ENCODE measurements at places on chromosomes 7 and 10.

GRCh38 chr10:34995925-34996324 is 94.2 kb downstream of the CUL2 start:
- no peak for DNase-seq

GRCh38 chr7:152594801-152595200 is 81.1 kb downstream of the XRCC2 start:
- no peak for DNase-seq

- no peak for DNase-seq
These were observed 29.2 kb downstream of the COA1 start for GRCh38 chr7:43700059-43700501.

DNA sequence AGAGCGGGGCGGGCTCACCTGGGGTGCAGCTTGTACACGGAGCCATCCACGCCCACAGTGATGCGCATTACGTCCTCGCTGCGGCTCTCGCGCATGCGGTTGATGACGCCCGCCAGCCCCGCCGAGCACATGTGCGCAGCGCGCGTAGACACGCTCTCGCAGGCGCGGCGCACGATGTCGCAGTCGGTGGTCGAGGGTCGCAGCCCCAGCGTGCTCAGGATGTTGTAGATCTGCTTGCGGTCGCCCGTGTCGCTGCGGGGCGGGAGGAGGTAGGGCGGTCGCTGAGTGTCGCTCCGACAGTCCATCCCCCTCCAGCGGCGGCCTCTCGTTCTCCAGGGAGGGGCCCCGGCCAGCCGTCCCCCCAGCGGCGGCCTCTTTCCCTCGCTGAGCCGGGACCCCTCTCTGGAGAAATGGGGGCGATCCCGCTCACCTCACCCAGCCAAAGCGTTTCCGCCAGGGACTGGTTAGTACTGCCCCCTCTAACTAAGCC is 4.4 kb upstream of the MYL7 start:
- peak; percentile 22 for DNase-seq

- no peak for DNase-seq
These were observed 52.3 kb upstream of the COL13A1 start for GRCh38 chr10:69749178-69750010.

GRCh38 chr10:70190581-70190980 is 20.3 kb upstream of the SAR1A start:
- no peak for DNase-seq

DNA sequence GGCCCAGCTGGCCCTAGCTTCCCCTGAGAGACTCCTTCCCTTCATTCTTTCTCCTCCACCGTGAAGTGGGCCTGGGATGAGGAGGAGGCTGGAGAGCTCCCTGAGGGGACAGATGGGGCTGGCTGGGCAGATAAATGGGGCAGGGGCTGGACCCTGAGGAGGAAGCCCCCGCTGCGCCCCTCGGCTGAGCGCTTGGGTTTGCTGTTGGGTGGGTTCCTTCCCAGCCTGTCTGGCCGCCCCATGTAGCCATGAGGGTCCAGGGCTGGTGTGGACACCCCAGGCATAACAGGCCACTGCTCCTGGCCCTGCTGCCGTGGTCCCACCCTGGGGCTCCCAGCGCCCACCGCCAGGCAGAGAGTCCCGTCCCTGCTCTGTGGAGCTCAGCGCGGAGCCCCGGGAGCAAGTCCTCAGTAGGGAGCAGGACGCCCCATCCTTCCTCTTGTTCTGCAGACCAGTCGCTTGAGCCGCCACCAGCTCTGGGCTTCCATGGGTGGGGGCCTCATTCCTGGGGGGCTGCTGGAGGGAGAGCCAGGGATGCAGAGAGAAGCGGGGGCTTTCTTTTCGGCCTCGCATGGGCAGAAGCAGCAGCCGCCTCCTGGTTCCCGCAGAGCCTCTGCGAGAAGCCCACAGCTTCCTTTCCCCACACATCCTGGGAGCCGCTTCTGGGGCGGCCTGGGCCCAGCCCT is 266.4 kb upstream of the TCERG1L start:
- DNase-seq, result no peak

DNA sequence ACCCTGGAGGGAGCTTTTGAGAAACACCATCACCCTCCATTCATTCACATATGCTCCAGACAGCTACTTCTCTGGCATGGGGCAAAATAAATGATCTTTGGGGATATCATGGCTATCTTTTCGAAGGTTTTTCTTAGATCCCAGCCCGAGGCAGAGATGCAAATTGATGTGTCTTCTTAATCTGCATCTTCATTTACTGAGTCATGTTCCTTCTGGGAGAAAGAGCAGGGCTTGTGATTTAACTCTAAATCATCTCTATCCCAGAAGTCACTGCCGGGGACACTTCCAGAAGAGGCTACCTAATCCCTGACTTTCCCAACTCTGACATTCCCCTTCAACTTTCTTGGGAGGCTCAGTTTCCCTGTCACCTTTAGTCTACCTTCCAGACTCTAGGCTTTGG is 90.1 kb downstream of the SORCS3 start:
- DNase-seq, result no peak

GRCh38 chr7:2728316-2729030 is 40.5 kb downstream of the AMZ1 start:
- DNase-seq, result no peak

DNA sequence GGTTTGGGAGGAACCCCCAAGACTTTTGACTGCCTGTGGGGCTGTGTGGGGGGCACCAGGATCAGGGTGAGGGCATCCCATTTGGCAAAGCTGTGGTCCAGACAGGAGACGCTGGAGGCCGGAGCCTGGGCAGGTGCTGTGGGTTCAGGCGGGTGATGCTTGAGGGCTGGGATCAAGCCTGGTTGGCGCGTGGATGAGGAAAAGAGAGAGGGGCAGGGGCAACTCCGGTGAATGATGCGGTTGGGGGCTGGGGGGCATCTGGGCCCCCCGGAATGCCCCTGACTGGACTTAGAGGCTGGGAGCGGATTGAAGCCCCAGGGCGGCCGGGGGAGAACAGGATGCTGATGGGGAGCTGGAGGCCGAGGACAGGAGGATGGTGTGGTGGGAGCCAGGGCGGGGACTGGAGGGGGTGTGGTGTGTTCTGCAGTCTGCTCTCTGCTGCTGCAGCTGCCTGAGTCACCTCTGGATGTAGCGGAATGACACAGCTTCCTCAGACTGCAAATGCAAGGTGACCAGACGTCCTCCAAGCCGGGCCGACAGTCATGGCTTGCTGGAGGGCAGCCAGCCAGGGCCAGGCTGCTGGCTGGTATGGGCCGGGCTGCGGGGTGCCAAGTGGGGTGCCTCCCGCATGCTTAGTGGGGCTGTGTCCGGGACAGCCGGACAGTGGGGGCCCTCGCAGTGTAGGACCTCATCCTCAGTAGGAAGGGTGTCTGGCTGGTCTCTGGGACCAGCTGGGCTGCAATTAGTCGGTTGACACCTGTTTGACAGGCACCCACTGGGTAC is 3.2 kb downstream of the MAFK start:
- DNase-seq, result no peak

DNA sequence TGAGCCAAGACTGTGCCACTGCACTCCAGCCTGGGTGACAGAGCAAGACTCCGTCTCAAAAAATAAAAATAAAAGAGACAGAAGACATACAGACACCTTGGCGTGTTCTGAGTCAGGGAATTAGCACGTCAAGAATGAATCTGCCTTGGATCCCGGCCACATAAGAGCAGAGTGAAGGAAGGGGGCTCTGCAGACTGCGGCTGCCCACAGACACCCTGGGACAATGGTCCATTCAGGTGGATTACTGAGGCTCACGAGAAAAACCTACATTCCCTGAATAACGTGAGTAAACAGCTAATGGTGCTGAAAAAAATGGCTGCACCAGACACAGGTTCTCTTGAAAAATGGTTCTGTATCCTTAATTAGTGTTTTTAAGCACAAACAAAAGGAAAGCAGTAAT is 100.1 kb upstream of the FGFR2 start:
- no peak for DNase-seq

DNA sequence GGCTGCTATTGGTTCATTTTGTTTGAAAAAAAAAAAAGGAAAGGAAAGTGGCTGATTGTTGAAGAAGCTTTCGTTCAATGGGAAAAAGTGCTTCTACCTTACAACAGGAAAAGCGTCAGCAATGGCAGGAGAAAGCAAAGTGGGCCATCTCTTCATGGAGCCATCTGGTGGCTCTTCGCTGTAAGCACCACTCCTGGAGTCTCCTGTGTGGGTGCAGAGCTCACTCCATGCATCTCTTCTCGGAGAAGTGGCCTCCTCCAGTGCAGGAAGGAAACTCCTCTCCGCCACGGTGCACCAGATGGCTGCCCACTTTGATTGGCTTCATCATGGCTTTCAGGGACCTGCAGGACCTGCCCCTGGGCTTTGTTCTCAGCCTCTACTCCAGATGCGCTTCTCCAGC is 250.9 kb downstream of the PTEN start:
- no peak for DNase-seq

- no peak for DNase-seq
These were observed 87.8 kb downstream of the LCOR start for GRCh38 chr10:96919785-96920430.

DNA sequence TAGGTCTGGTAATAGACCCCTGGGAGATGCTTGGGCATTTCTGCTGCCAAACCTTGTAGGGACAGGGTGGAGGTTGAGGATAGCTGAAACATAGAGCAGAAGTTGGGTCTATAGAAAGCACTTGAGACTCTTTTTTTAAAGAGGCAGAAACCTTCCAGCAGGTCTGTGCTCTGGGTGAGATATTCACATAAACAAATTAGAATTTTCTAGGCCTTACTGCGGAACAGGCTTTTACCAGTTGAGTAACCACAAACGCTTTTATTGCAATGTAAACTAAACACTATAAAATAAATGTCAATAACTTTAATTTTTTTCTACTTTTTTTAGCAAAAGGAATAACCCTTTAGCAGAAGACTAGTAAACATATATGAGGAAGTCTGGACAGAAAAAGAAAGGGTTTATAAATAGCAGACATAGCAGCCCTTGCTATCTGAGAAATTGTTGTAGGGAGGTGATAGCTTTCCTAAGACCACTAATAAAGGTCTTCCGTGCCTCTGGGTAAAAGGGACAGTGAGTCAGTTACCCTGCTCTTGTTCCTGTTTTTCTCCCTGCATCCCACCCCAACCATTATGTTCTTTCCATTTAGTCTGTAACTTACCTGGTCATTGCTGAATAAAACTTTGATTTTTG is 38.7 kb downstream of the CACNB2 start:
- DNase-seq, result no peak

- no peak for DNase-seq
These were observed 4.8 kb upstream of the KCNIP2 start for GRCh38 chr10:101848408-101848807.

DNA sequence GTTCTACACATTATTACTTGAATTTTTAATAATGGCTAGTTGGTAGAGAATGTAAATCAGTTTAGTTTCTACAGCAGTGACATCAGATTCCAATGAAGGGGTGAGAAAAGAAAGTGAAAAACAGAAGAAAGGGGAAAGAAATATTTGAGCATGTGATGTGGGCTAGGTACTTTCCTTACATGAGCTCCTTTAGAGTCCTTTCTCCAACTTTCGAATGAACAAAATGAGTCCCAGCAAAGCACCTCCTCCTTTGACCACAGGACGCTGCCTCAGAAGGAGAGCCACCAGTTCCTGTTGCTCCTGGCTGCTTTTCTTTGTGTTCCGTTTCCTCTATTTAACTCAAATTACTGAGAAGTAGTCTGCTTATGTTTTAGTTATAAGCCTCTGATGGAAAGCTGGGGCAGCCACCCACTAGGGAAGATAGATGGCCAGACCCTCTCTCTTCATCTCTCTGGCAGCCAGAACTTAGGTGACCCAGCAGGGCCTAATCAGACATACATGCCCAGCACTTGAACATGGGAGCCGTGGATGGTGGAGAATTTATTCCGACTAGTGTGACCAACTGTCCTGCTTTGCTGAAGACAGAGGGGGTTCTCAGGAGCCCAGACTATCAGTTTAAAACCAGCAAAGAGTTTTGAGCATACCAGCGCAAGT is 82.4 kb upstream of the NME8 start:
- DNase-seq, result no peak

GRCh38 chr7:48971173-48971572 is 46.8 kb downstream of the CDC14C start:
- DNase-seq, result no peak

GRCh38 chr10:97865488-97865887 is 15.8 kb downstream of the GOLGA7B start:
- no peak for DNase-seq

GRCh38 chr10:85623758-85624157 is 742.8 kb downstream of the GRID1 start:
- no peak for DNase-seq

- DNase-seq, result no peak
These were observed 35.5 kb downstream of the IKZF1 start for GRCh38 chr7:50339990-50340500.

GRCh38 chr10:34808336-34808735 is 6.8 kb downstream of the PARD3 start:
- no peak for DNase-seq

- no peak for DNase-seq
These were observed 181.8 kb upstream of the DGKB start for GRCh38 chr7:15084368-15084767.

DNA sequence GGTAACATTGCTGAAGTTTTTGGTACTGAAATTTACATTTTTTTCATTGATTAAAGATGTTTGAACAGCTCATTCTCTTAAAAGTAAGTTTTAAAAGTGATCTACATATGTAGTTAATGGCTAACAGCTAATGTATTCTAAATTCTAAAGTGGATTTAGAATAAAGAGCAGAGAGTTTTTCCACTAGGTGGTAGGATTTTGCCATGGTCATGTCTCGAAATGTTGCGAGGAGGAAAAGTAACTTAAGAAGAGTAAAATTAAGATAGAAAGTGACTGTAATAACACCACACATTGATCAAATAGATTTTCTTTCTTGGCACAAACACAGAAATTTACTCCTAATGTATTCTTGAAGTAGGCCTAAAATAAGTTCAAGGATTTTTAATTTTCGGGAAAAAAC is 19.8 kb downstream of the LSMEM1 start:
- DNase-seq, result no peak

GRCh38 chr10:50600286-50600685 is 23.5 kb downstream of the SGMS1 start:
- DNase-seq, result no peak

DNA sequence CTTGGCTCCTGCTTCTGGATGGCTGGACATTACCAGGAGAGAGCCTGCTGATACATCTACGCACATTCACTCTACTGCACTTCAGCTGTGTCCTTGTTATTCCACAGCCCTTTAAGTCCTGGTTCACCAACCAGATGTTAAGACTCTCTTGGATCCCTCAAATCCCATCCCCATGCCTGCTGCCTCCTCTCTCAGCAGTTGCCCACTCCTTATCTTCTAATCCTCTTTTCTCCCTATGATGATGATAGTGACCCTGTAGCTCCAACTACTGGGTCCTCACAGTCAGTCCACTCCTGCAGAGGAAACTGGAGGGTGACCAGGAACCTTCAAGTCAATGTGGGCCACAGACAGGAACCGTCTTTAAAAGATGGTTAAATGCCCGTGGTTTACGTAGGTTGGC is 96.3 kb upstream of the PDCD4 start:
- no peak for DNase-seq

GRCh38 chr7:45578467-45578866 is 4.3 kb downstream of the ADCY1 start:
- DNase-seq, result no peak

DNA sequence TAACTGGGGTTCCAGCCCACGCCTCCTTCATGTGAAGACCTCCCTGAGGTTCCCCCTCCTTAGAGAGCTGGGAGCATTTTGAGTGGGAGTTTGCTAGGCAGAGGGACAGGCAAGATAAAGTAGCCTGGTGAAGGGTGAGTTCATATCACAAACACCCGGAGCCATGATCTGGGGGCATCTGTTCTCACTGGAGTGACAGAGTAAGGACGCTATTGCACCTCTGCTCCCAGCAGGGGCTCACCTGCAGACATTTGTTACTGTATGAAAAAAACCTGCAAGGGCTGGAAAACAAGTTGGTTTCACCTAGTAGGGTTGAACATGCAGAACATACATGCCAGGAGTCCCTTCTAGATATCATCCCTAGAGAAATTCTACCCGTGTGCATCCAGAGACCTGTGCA is 88.4 kb downstream of the CARD11 start:
- DNase-seq, result no peak
